Glutamatergic neuron (in vitro differentiated cells): ENCODE measurements at places on chromosomes 1 and 21. TPM values are rescaled to one million over a fixed set of nuclear protein-coding genes. Genes with fewer than 3 reads are reported as not detected.
A peak's percentile ranks its signal among the peaks of the same experiment; 100 is the strongest.

DNA sequence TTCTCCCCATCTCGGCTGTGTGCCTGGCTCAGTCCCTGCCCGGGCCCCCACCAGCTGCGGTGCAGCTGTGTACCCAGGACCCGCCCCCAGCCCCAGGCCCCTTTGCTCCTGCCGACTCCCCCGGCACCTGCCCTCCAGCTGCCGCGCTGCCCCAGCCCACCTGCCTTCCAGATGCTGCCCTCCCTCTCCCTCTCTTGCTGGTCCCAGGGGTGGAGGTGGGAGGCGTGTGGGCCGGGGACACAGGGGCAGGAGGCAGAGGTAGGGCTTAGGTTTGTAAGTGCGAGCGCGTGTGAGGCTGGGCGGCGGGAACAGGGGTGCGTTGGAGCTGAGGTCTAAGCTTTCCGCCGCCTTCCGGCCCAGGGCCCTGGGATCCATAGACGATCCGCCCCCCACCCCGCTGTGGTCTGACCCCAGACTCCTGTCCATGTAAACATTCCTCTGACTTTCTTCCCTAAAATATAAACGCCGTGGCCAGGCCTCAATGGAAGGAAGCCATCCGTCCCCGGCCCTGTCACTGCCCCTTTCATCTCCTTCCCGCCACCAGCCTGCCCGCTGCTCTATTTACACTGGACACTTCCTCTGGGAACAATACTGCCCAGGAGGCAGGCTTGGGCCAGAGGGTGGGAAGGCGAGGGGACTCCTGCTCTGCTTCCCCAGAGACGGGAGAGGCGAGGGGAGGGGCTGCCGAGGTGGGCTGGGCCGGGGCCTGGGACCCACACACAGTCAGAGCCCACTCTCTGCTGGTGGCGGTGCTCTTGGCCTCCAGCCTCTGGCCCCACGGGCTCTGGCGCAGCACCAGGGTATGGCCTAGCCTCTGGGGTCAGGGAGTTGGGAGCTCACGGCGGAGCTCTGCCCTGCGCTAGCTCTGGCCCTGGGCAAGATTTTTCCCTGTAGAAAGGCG lies 128.3 kb downstream of the CASZ1 start:
- DNase-seq = peak; percentile 58

- DNase-seq = no peak
Measured at GRCh38 chr1:215357901-215358300, 209.2 kb upstream of the KCTD3 start.

The ERG gene
- not detected for total RNA-seq

GRCh38 chr1:183920651-183921050 lies 115.7 kb downstream of the RGL1 start:
- no peak for DNase-seq

The HAPLN2 gene
- 0.71 TPM for total RNA-seq

DNA sequence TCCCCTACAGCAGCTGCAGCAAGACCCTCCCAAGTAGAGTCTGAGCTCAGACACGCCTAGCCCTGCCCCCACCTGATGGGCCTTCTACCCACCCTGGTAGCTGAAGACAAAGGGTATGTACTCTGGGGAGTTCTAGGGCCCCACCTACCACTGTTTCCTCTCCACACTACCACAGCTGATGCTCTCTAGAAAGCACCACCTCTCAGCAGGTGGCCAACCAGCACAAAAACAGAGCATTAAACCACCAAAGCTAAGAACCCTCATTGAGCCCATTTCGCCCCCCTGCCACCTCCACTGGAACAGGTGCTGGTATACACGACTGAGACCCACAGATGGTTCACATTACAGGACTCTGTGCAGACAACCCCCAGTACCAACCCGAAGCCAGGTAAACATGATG lies 258.9 kb downstream of the SETD4 start:
- no peak for DNase-seq

GRCh38 chr21:44737706-44738354 lies 26.5 kb upstream of the TSPEAR start:
- DNase-seq = no peak

The PIGR gene
- total RNA-seq = not detected

- no peak for DNase-seq
Measured at GRCh38 chr1:183339556-183340167, 78.5 kb downstream of the NMNAT2 start.

DNA sequence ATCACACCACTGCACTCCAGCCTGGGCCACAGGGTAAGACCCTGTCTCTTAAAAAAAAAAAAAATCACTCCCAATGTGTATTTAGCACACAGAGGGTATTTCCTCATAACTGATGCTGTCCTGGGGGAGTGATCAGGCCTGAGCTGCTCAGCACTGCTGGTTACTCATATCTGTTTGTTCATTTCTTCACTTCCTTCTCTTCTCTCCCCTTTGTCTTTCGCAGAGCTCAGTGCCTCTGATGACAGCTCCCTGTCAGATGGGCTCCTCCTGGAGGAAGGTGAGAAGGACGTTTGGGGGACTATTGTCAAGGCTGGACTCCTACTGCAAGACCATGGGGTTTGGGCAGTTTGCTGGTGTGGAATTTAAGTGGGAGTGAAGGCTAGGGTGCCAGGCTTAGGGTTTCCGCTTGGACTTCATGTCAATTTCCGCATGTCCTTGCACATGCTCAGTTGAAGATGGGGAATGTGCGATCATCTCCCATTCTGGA lies 13.0 kb downstream of the INAVA start:
- DNase-seq = no peak

- no peak for DNase-seq
Measured at GRCh38 chr1:66395202-66396061, 138.5 kb upstream of the SGIP1 start.

DNA sequence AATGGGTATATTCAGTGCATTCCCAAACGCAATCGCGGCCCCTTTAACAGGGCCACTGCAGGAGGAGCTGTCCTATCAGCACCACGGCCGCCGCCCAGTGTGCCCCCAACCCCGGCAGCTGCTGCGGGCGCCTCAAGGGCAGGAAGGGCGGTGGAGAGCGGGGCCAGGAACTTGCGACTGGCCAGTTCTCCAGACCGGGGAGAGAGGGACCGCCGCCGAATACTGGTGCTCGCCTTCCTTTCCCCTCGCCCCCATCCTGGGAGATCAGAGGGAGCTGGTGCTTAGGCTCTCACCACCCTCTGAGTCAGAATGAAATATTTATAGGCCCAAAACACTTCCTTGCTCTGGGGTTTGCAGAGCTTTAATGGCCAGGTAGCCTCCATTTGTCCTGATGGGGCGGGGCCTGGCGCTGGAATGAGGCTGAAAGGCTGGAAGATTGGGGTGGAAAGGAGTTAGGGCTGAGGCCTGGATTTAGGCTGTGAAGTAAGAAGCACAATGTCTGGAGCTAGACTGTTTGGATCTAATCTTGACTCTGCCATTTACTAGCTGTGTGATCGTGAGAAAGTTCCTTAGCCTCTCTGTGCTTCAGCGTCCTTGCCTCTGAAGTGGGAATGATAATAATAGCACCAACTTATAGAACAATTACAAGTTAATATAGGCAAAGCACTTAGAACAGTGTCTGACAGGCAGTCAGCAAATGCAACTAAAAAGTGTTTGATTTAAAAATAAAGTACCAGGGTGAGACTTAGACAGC lies 75.5 kb downstream of the NAV1 start:
- DNase-seq = peak; percentile 52

- DNase-seq = peak; percentile 36
Measured at GRCh38 chr21:45541221-45542039, 810 bp downstream of the SLC19A1 start.

- no peak for DNase-seq
Measured at GRCh38 chr1:118115567-118116295, 69.3 kb downstream of the SPAG17 start.

DNA sequence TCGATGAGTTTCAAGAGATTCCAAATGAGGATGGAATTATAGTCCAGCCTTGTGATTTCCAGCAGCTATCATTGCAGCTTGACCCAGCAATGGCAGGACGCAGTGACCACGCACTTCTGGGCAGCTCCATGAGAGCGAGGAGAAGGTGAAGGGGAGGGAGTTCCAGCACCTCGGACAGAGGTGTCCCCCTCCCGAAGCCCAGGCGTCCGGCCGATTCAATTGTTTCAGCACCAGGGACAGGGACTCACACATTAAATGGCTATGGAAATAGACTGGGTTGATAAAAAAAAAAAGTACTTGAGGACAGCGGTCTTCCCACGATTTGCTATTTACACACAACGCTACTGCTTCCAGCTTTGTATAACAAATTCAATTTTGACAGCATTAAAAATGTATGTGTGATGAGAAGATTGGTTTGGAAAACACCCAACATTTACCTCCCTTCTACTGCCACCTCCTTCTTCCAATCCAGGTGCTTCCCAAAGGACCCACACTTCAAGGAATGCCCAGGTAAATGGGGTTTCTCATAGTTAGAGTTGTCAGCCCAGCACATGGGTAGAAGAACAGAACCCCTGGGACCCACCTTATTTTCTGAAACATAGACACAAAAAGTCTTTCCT lies 71.8 kb downstream of the DISP3 start:
- DNase-seq = no peak

DNA sequence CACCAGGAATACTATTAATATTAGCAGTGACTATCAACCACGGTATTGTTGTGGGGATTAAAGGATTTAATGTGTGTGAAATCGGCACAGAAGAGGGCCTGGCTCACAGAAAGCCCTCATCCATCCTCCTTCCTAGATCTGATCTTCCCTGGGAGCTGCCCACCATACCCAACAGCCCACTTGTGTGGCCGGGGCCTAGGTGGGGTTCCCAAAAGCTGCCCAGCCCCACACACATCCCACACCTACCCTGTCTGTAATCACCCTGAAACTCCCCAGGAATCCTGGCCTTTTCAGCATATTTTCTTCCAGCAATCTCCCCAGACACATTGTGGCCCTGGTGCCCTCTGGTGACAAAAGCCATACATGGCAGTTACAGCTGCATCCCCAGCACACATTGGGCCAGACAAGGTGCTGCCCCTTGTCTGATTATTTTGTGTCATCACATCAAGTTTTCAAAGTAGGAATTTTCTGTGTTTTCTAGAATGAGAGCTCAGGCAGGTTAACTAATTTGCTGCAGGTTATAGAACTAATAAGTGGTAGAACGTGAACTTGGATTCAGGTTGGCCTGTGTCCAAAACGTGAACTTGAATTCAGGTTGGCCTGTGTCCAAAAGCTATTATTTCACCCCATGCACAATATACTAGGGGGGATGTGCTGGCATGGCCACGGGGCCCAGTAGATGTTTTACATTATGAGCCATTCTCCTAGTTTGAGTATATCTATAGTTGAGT lies 5.3 kb upstream of the SLC6A9 start:
- peak; percentile 80 for DNase-seq

DNA sequence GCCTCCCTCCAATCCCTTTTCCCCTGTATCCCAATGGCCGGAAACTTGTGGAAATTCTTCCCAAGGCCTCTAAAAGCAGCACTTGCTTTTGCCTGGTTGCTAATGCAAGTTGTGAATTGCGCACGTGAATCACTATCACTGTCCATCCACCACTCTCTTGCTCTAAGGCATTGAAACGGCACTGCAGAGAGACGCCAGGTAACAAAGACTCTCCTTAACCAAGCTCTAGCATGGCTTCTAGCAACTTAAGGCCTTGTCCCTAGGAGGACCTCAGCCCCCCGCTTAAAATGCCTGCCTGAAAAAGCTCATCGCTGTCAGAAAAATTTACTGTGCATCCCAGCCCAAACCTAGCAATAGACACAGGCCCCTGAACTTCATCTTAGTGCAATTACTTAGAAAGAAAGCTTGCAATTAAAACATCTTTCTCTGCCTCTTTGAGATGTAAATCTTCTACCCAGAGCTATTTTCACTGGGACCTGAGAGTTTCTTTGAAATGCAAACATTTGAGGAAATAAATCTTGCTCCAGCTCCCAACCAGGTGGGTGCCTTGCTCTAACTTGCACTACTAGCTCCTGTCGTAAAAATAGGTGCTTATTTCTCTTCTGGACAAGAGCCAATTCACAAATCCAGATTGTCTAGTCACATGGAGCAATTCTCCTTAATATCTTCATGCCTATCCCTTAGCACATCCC lies 32.9 kb upstream of the ITLN2 start:
- no peak for DNase-seq

- no peak for DNase-seq
Measured at GRCh38 chr1:39954324-39954869, 548 bp upstream of the MFSD2A start.

The ZNF695 gene
- total RNA-seq = 7.9 TPM

The BARHL2 gene
- 0.27 TPM for total RNA-seq

The CTSS gene
- 0.81 TPM for total RNA-seq

DNA sequence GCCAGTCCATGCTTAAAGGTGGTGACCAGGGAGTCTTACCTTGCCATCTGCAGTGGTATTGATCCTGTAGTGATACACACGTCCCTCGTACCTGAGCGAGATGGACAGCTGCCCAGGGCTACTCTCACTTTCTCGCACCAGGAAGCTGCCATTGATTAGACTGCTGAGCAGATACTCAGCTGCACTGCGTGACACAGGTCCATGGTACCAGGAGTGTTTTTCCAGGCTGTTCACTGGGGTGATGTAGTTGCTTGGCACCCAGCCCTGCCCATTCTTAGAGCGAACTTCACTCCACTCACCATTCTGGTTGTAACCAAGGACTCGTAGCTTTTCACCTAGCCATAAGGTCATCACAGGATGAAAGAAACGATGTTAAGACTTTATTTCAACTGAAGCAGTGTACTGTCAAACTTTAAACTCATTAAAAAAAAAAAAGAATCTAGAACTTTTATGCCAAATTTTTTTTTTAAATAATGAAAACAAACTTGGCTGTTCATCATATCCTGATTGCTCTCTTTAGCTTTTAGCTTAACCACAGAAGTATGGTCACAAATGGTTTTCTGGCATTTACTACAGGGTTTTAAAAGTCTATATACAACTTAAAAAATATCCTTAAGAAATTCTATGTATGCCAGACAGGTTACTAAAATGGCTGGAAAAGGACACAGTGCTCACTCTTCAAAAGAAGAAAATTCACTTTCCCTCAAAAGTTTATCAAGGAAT lies 44.6 kb downstream of the TOR3A start:
- no peak for DNase-seq

The AMY1A gene
- not detected for total RNA-seq

The FBXO2 gene
- total RNA-seq = 22.2 TPM

DNA sequence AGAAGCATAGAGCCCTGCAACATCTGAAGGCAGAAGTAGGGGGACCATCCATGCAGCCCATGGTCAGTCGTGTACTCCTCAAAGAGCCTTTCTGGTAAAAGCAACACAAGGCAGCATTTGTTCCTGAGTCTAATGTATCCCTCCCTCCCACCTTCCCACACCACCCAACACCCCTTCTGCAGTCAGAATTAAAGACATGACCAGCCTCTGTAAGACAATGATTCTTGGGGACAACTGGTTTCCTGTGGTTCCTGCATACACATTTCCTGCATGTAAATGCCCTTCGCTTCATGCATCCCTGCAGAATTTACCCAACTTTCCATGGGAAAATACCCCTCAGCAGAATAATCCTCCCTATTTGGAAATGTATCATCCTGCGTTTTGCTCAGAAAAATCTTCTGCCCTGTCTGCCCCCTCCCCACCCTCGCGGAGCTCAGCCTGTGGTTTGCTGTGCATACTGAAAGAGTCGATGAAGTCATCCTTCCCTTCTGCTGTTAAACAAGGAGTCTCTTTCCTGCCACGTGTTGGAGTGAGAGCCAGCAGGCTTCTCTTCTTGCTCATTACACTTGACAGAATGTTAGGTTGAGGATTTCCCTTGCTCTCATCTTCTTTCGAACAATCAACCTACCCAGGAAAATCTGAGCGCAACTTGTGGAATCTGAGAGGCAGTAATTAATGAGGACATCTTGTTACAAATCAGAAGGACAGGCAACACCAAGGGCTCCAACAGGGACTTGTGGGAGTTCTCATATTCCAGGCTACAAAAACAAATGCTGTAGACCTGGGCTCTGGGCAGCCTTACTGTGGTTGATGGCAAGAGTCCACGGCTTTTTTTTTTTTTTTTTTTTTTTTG lies 4.7 kb downstream of the TNN start:
- peak; percentile 59 for DNase-seq

- DNase-seq = no peak
Measured at GRCh38 chr1:212712451-212713303, 13.0 kb upstream of the BATF3 start.
